Activated naive CD4-positive, alpha-beta T cell treated with Interleukin-2 at 50 U/mL for 16 hours (primary cell): ENCODE measurements at places on chromosomes 3 and 15.

- DNase-seq, result no peak
Measured at GRCh38 chr3:30864836-30865235, 29.6 kb downstream of the GADL1 start.

GRCh38 chr3:186693843-186694242, 23.3 kb upstream of the KNG1 start:
- DNase-seq, result no peak

DNA sequence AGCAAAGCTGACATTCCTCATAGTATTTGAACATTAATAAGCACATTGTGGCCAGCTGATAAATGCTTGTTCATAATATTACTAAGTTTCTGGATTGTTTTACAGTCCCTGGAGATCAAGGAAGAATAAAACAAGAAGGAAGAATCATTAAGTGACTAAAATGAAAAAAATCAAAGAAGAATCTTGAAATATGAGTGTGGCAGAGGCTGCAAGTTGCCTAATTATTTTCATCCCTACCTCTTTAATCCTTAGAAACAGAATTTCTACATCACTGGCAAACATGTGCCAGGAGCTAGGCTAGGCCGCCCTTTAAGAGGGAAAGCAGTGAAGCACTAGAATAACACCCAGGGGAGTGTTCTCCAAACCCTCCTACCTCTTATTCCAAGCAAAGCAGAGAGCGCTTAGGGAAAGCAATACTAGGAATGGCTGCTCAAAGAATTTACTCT, 98.9 kb downstream of the MAGI1 start:
- no peak for DNase-seq

DNA sequence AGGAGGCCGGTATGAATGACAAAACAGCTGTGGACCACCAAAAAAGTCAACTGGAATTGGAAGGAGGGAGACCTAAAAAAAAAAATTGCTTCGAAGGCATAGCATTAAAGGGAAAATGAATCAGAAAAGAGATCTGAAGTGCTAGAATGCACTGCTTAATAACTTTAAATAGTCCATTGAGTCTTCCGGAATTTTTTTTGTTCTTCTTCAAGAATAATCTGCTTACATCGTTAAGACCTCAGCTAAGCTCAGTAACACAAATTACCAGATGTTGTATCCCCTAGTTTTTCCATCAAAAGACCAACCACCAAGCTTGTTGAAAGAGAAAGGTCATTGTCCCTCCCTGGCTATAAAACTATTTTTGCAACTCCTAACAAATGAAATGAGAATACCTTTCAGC, 560.5 kb downstream of the NR2F2 start:
- DNase-seq, result no peak

- DNase-seq, result no peak
Measured at GRCh38 chr15:74542166-74543042, 1.4 kb downstream of the ARID3B start.

- no peak for DNase-seq
Measured at GRCh38 chr15:26075770-26076169, 212.6 kb upstream of the ATP10A start.

DNA sequence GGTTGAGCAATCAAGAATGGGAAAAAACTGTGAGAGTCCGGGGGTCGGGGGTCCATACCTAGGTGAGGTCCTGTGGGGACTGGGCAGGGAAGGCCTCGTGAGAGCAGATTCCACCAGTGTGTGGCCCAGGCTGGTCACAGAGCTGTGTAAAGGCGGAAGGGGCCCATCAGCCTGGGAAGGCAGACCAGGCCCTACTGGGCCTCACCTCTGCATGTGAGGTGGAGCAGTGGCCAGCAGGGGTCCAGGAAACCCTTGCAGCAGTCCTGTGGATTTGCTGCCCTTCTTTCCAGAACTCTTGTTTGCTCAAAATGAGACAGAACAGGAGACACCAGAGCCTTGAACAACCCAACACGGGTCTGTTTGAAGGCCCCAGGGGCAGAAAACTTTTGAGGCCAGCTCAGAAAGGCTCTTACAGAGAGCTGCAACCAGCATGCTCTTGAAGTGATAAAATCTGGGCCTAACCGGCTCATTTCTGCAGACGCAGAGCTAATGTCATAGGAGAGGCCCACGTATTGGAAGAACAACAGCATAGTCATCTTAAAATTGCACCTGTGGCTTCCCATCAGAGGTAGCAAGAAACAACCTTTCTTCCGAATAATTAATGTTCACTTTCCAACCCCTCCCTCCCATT, 30.3 kb upstream of the HHATL start:
- DNase-seq, result no peak

DNA sequence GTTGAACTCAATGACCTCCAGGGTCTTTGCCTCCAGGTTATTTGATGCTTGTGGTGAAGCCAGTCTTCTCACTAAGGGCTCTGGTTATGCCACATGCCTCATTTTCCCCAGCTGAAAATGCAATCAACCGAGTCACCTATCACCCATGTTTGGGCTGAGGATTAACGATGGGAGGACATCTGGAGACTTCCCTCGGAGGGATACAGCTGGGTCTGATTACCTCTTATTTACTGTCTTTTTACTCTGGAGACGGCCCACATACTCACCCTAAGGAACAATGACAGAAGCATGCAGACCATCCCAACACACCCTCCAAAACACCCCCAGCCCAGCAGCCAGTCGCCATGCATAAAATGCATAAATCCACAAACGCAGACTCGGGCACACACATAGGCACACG, 187.4 kb downstream of the OPA1 start:
- DNase-seq, result no peak

DNA sequence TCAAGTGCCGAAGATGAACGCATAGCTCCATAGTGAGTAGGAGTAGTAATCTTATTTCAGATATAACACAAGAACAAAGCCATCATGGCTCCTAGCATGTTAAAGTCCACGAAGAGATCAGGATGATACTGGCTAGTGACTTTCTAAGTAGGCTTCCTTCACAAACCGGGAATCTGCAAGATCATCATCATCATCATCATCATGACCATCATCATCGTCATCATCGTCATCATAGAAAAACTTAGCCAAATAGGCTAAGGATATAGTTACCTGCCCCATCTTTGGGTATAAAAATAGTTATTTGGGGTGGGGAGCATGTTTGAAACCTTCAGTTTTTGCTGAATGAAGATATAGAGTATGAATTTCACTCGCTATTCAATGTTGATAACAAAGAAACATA, 57.9 kb downstream of the PYDC2 start:
- no peak for DNase-seq

GRCh38 chr15:90716317-90716975, 700 bp upstream of the BLM start:
- no peak for DNase-seq

DNA sequence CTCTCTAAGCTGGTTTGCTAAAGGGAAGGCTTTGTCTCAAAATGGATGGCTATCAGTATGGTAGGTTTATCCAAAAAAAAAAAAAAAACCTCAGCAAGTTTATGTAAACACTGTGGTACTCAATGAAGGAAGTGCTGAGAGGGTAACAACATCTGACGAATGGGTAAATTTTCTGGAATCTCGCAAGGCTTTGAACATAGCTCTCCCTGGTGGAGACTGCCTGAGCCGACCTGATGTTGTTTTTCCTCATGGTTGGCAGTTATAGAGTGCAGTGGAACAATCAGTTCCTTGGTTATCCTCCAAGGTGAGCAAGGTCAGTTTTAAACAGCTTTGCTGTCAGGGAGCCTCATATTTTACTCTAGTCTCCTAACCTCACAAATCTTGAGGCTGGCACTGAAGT, 94.6 kb downstream of the ZPLD1 start:
- DNase-seq, result no peak

DNA sequence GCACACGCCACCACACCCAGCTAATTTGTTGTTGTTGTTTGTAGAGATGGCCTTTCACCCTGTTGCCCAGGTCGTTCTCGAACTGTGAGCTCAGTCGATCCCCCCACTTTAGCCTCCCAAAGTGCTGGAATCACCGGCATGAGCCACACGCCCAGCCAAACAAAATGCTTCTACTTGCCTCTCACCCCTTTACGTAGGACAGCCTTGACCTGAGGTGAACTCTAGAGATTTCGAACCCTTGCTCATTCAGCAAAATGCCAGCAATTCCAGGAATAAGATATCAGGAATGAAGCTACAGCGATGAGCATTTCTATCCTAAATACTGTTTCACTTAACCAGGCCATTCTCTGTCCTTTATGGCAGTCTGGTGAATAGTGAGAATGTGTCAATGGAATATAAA, 135.0 kb downstream of the LRRK1 start:
- no peak for DNase-seq

DNA sequence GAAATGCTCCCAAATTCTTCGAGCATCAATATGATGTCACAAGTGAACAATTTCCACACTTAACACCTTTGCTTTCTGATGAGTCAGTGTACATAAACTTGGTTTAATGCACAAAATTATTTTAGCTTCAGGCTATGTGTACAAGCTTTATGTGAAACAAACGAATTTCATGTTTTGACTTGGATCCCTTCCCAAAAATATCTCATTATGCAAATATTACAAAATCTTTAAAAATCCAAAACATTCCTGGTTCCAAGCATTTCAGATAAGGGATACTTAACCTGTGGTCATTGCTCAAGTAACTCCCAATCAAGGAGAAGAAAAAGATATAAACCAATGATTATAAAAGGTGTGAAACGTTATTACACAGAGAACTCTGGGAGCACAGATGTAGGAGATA, 25.2 kb downstream of the RAB5A start:
- DNase-seq, result no peak

- DNase-seq, result no peak
Measured at GRCh38 chr15:44250566-44251205, 37.8 kb upstream of the GOLM2 start.

GRCh38 chr3:127452321-127452821, 138.2 kb downstream of the TPRA1 start:
- DNase-seq, result no peak

GRCh38 chr15:65318870-65319356, 14.4 kb downstream of the RNU5B-1 start:
- peak; percentile 80 for DNase-seq

GRCh38 chr3:149657321-149657925, 402 bp downstream of the WWTR1 start:
- peak; percentile 10 for DNase-seq

GRCh38 chr3:55160241-55160983, 232.6 kb upstream of the LRTM1 start:
- DNase-seq, result no peak
